ENCODE measurements at places on chromosomes 1 and 21.

GRCh38 chr1:82090104-82090503 is 289.4 kb downstream of the ADGRL2 start:
- no peak for DNase-seq

GRCh38 chr1:173099166-173099565 is 48.4 kb upstream of the TNFSF18 start:
- DNase-seq: no peak

- DNase-seq: no peak
These were observed 601 bp downstream of the JMJD4 start for GRCh38 chr1:227734546-227734855.

DNA sequence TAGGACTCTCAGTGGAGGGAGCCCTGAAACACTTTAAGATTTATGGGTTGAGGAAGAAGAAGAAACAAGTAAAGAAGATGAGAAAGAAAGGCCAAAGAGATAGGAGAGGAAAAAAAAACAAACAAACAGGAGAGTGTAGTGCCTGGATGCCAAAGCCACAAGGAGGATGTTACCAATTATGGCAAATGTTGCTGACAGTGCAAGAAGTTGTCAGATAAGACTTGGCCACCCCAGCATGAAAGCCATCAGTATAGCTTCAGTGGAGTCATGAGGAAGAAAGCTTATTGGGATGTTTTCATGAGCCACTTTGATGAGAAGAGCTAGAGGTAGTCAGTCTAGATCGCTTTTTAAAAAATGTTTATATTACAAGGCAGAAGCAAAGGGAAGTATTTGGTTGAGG is 380.2 kb upstream of the ADGRL4 start:
- DNase-seq: no peak

DNA sequence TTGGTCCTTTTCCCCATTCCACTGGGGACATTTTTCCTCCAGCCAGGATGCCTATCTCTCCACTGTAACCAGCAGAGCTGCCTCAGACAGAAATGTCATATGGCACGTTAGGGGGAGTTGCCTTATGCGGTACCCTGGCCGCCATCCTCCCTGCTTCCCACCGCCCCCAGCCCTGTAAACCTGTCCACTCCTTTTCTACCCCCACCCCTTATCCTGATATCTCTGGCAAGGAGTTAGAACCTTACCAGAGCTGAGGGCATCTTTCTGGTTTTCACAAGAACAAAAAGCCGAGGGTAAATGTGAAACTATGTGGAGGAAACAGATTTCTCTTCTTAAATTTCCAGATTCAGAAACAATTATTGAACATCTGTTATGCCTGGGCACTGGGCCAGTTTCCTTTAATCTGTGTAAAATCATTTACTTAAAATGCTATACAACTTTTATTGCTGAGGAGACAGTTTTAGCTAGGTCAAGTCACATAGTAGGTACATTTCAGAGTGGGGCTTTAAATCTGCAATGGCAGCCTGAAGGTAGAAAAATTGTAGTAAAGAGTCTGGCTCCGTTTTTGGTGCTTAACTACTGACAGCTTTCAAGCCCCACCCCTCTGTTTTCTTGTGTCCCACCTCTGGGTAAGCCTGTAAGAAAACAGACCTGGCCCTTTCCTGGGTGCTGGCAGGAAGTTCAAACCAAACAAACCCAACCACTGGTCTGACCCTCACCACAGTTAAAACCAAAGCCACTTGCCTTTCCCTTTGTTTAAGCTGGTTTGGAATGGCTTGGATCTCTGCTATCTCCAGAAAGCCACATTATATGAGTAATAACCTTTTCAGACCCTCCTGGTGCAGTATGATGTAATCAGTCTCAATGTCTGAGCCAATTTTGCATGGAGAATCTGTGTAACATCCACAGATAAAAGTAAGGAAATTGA is 319.0 kb downstream of the HHAT start:
- no peak for DNase-seq

GRCh38 chr1:39154553-39155421 is 49.7 kb upstream of the MACF1 start:
- DNase-seq: no peak

DNA sequence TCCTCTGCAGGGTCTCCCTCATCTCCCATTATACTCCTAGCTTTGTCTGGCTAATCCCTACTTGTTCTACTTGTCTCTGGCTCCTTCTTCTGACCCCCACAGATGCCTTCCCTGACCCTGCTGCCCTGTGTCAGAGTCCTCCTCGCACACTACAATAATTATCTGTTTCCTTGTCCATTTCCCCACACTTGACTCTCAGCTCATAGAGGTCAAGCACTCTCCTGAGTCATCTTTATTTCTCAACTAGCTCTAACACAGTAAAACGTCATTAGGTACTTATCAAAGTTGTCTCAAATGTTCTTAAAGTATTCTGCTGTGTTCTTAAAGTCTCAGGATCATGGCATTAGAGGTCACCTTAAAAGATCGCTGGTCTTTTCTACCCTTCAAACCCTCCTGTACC is 47.1 kb downstream of the C8A start:
- DNase-seq: no peak

DNA sequence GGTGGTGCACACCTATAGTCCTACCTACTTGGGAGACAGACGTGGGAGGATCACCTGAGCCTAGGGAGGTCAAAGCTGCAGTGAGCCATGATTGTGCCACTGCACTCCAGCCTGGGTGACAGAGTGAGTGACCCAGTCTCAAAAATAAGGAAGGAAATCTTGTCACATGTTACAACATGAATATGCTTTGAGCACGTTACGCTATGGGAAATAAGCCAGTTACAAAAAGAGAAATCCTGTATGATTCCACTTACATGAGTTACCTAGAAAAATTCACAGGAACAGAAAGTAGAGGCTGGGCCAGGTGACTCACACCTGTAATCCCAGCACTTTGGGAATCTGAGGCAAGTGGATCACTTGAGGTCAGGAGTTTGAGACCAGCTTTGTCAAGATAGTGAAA is 6.7 kb upstream of the PADI6 start:
- no peak for DNase-seq

DNA sequence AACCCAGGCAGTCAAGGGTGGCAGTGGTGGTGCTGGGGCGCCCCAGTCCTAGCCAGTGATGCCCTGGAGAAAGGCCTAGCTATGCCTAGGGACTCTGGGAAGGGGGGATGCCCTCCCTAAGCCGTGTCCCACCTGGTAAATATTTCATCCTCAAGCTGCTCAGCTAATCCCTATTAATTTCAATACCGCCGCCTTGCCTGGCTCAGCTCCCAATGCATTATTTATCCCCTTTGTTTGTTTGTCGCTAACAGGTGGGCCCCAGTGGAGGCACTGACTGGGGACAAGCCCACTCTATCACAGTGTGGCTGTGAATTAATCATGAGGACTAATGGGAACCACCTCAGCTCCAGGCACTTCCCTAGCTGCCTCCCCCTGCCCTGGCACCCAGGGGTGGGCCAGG is 22.5 kb downstream of the DMAP1 start:
- DNase-seq: no peak

- DNase-seq: no peak
These were observed 37.3 kb downstream of the RGL1 start for GRCh38 chr1:183841950-183842794.

- no peak for DNase-seq
These were observed 188.6 kb upstream of the HP1BP3 start for GRCh38 chr1:20975668-20976067.

DNA sequence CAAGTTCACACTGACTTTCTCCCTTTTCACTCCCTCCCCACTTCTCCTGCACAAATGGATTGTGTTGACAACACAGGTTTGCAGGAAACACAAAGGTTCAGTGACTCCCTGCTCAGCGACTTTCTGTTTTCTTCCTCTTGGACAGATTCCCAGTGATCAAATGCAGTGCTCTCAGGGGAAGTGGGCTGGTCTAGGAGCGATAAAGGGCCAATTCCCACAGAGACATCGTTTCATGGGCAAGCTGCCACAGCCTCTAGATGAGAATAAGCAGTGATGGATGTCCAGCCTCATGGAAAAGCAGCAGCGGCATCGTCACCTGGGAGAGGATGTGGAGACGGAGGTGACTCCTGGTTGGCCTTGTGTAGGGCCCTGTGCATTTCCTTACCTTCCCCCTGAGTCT is 30.6 kb downstream of the FYB2 start:
- DNase-seq: no peak

DNA sequence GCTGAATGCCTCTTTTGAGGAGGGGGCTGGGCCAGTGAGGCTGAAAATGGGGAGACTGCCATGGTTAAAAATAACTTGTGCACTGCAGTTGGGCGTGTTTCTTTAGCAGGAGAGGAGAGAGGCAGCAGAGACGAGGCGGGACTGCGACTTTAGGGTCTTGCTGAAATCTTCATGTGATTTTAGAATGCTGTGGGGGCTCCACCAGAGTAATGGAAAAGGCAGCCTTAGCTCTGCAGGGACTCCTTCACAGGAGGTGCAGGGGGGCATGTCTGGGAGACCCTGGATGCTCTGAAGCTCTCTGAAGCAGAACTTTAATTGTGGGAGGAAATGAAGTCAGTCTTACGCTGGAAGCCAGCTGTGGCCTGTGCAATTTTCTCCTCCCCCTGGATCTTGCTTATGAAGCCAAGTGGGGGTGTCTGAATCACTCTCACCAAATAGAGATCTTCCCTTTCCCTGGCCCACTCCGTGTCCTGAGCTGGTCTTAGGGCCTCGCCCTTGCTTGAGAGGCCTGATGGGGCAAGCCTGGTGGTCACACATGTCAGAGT is 60.8 kb downstream of the NDUFS5 start:
- DNase-seq: no peak

DNA sequence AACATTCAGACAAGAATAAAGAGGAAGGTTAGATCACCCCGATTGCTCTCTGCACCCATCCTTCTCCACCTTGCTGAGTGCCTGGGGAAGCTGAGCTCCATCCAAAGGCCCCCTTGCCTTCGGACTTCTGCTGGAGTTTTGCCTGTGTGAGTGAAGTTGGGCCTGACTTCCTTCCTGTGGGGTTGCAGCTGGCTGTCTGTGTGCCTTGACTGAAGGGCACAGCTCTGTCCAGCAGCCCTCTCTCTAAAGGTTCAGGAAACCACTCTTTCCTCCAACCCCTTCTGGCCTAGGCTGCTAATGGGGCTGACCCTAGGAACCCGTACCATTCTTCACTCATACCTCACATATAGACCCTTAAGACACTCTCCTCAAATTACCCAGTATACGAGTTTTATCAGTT is 173.4 kb upstream of the HMCN1 start:
- DNase-seq: no peak

DNA sequence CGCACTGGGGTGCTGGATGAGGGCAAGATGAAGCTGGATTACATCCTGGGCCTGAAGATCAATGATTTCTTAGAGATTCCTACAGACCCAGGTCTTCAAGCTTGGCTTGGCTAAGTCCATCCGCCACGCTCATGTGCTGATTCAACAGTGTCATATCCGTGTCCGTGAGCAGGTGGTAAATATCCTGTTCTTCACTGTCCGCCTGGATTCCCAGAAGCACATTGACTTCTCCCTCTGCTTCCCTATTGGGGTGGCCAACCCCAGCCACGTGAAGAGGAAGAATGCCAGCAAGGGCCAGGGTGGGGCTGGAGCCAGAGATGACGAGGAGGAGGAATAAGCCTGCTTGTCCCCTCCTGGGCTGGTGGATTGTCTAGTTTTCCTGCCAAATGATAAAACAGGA is 2.2 kb upstream of the CBR3 start:
- DNase-seq: no peak

Data from activated CD4-positive, alpha-beta T cell treated with anti-CD3 and anti-CD28 coated beads, Interleukin-2, amount 50 U/mL, for 24 hours (primary cell).